ENCODE measurements at places on chromosomes 12 and 14.

DNA sequence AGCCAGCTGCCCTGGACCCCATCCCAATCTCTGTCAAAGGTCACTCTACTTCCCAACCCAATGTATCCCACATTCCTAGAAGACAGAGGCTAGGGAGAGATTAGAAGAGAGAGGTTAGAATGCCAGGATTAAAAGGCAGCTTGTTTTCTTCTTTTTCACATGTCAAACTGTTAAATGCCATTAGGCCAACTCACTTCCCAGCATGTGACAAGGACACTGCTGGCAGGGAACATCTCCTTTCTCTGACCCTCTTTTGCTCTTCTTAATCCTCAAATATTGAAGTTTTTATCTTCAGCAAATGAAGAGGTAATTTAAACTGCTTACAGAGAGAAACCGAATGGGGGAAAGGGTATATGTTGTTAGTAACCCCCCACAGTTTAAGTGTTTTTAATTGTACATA is 89.1 kb downstream of the BBS10 start:
- DNase-seq: no peak

- no peak for DNase-seq
These were observed 41.8 kb upstream of the P2RX7 start for GRCh38 chr12:121090586-121091514.

DNA sequence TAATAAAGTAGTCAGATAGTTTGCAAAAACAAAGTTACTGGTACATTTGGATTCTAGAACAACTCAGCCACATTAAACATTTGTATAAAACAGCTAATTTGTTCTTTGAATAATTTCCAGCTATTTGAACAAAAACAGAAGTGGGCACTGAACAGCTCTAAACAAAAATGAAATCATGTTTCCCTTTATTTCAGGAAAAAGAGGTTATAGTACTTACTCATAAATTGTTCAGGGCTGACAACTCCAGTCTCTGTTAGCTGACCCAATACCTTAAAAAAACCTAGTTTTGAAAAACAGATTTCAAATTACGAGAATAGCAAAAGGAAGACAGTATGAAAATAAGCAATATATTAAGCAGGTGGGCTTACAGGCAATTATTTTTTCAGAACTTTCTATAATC is 8.2 kb downstream of the GNPNAT1 start:
- DNase-seq: no peak

- no peak for DNase-seq
These were observed 88.4 kb downstream of the PRKCH start for GRCh38 chr14:61409782-61410181.

DNA sequence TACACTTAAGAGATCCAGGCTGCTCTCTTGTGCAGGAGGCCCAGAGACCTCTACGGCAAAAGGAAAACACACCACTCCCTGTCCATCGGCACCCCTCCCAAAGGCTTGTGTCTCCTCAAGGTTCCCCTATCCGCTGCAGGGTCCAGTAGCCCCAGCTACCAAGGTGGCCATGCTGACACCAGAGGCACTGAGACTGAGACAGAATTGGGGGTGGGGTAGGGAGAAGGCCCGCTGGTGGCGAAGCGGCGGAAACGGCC is 590 bp downstream of the DDIT3 start:
- no peak for DNase-seq

DNA sequence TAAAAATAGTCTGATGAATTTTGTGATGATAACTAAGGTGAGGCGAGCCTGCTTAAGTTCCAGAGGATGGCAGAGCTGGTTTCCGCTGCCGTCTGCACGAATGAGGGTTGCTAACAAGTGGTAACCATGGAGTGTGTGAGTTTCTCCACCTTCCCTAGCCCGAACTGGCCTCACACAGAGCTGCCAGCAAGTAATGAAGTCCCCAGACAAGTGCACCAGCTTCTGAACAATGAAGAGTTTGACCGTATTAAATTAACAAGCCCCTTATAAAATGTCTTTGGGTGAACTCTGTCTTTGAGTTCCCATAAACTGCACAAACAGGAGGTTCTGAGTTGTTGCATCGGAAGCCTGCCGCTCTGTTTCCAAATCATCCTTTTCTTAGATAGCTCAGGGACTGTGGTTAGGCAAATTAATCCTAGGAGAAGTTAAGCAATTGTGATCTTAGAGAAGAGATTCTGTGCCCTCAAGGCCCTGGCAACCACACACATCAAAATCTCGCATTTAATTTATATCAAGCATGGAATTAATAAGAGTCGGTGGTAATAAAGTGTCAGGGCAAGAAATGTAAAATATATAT is 274.1 kb upstream of the DAAM1 start:
- DNase-seq: no peak

DNA sequence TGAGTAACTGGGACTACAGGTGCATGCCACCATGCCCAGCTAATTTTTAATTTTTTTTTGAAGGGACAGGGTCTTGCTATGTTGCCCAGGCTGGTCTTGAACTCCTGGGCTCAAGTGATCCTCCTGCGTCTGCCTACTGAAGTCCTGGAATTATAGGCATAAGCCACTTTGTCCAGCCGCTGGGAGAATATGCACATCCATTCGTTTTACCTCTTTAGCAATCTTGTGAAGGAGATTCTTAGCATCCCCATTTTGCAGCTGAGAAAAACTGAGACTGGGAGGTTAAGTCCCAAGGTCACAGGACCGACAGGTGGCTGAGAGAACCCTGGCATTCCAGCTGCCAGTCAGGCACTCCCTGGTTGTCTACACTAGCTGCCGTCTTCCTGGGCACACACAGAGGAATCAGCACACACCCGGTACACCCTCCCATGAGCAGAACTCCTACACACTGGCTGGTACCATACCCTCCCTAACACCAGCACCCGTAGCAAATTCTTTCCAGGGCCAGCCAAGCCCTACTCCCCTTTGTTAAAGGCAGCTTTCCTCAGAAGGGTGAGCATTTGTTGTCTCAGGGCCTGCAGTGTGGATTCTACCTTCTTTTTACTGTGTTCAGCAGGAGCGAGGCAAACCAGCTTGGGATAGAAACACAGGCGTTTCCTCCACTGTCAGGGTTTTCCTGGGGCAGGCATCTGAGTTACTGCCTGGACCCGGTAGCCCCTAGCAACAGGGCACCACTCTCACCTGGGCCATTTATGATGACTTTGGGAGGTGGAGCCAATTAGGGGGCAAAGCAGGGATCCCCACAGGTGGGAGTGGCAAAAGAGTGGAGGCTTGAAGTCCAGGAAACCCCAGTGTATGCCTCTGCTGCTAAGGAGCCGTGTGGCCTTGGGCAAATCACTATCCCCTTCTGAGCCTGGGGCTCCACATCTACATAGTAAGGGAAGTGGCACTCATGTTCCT is 70.2 kb downstream of the IRF2BPL start:
- peak; percentile 21 for DNase-seq

GRCh38 chr12:63905544-63905943 is 61.0 kb downstream of the SRGAP1 start:
- DNase-seq: no peak

GRCh38 chr14:57462551-57462950 is 31.1 kb downstream of the CCDC198 start:
- DNase-seq: no peak

DNA sequence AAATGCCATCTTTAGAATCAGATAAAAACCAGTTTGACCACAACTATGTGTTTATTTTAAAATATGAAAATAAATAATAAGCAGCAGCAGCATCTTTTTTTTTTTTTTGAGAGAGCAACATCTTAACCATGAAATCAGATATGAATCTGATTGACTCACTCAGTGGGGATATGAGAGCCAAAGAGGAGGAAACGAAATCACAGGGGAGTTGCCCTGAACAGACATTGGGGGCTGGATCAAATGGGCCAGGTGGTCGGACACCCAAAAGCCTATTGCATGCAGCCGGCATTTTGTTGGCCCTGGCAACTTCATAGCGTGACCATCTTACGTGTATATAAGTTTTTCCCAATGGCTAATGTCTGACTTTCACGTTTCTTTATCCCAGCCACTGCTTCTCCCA is 321.1 kb downstream of the NPAS3 start:
- no peak for DNase-seq

DNA sequence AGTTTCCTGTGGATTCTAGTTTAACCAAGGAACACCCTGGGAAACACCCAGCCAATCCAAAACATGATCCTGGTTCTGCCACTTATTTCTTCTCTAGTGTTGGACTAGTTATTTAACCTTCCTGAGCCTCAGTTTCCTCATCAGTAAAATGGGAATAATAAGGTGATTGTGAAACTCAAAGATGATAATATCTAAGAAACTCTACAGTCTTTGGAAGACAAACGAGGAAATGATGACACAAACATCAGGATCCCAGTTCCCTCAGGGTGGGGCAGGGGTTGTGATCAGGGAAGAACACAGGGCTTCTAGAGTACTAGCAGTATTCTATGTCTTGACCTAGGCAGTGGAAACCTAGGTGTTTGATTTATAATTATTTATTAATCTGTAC is 18.1 kb upstream of the TMEM106C start:
- no peak for DNase-seq
